Right ventricle myocardium superior (tissue), 1 donor: ENCODE measurements at places on chromosomes 13 and 19. TPM values are rescaled to one million over a fixed set of nuclear protein-coding genes. Genes with fewer than 3 reads are reported as not detected.

- DNase-seq, result no peak
Measured at GRCh38 chr13:38730332-38730731, 43.5 kb downstream of the FREM2 start.

- peak; percentile 62 for DNase-seq
Measured at GRCh38 chr13:111043575-111043982, 71.5 kb upstream of the ARHGEF7 start.

GRCh38 chr13:69363360-69363759 is 744.3 kb upstream of the ATXN8OS start:
- no peak for DNase-seq

- no peak for DNase-seq
Measured at GRCh38 chr13:23651887-23652286, 81.7 kb downstream of the TNFRSF19 start.

DNA sequence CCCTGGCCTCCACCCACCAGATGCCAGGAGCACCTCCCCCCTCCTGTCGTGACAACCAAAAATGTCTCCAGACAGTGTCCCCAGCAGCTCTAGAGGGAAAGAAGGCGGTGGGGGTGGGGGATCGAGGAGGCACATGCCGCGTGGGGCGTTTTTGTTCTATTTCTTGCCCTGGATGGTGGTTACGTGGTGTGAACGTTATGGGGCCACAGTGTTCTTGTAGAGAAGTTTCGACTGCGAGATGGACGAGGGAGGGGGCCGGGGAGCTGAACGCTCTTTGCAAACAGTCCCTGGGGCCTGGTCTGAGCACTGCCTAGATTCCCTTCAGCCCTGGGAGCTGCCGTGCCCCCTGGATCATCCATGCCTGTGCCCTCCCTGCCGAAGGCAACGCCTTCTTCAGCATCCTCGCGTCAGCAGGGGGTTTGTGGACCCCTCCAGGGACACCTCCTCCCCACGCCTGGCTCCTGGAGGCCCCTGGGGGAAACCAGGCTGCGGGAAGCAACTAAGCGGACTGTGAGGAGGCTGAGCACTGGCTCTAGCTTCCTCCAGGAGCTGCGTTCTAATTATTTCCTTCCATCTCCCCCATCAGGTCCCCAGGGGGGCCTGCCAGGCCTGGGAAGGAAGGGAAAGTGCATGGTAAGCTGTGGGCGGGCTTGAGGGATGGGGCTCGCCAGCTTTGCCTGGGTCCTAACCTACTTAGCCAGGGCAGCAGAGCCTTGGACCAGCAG is 131.5 kb downstream of the IER2 start:
- no peak for DNase-seq

DNA sequence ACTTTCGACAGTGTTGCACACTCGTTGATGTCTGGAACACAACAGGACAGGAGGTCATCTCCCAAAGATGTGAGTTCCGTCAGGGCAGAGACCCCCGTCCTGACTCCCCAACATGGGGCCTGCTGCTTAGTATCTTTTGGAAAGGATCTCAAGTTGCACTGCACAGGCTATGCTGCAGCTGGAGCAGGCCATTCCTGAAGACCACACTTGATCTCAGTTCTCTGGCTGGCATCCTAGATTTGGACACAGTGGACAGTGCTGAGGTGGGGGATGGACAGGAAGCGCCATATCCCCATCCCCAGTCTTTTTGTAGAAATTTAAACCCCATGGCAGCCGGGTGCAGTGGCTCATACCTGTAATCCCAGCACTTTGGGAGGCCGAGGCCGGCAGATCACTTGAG is 5.9 kb downstream of the ADGRE2 start:
- DNase-seq, result no peak

- no peak for DNase-seq
Measured at GRCh38 chr13:46536341-46536740, 16.6 kb upstream of the LRCH1 start.

- DNase-seq, result no peak
Measured at GRCh38 chr19:11365557-11366117, 8.8 kb upstream of the SWSAP1 start.

DNA sequence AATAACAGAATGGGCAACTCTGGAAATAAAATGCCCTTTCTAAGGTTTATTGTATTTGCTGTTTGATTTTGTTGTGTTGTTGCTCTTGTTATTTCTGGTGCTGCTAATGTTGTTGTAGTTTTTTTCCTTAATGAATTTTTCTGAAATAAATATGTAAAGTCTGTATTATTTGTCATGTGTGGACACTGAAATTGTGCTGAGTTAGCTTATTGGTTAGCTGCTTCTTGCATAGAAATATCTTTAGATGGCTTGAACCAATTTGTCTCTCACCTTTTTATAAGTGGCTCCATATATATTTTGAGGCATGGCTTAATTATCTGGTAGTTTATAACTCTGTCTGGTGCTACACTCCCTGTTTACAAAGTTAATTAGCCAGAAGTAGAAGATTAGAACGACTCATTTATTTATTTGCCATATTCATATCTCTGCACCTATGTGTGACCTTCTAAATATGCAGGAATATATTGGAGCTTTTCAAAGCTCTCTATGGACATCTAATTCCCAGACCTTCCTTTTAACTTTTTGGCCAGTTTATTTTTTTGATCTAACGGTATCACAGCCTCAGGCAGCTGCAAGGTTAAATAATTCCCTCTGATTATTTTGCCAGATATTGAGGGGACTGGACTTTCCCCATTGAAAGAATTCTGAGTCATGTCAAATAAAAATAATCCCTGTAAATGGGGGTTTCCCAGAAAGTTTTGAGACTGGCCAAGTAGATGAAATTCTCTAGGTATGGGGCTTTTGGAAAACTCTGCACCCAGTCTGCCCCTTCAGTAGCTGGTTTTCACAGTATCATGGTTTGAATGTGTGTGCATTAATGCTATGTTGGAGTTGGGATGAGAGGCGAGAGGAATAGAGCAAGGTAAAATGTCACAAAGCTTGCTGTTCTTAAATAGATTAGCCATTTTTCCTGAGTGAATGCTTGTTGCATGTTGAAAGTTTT is 1331.7 kb upstream of the MIR17HG start:
- no peak for DNase-seq

DNA sequence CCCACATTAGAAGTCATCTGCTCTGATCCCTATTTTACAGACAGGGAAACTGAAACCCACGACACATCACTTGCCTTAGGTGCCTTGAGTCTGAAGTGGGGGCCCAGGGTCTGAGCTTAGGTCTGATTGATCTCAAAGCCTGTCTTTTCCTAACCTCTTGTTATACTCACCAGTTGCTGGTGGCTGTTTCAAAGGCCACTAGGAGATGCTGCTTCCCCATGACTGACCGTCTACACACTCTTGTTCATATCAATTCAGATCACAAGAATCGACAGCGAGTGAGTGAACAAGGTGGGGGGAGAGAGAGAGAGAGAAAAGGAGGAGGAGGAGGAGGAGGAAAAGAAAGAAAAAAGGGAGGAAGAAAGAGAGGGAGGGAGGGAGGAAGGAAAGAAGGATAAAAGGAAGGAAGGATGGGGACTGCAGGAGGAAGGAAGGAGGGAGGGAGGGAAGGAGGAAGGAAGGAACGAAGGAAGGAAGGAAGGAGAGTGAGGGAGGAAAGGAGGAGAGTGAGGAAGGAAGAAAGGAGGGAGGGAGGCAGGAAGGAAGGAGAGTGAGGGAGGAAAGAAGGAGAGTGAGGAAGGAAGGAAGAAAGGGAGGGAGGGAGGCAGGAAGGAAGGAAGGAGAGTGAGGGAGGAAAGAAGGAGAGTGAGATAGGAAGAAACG is 3.3 kb downstream of the OR10H1 start:
- no peak for DNase-seq

DNA sequence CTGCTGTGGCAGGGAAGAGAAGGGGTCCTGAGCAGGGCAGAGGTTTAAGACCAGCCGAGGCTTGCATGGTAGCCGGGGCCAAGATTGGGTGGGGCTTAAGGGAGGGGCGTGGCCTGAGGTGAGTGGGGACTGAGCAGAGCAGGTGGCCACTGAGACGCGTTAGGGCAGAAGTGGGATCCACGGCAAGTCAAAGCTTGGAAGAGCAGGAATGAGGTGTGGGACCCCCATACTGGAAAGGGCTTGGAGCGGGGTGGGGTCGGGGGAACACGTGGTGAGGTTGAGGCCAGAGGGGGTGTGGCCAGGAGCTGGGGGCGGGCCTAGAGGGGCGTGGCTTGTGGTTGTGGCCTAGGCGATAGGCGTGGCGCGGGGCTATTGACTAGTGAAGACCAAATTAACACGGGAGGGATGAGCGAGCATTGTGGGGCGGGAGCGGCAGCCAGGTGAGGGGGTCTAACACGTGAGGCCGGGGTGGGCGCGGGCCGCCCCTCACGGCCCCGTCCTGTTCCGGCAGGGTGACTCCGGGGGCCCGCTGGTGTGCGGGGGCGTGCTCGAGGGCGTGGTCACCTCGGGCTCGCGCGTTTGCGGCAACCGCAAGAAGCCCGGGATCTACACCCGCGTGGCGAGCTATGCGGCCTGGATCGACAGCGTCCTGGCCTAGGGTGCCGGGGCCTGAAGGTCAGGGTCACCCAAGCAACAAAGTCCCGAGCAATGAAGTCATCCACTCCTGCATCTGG is 3.3 kb downstream of the CFD start:
- DNase-seq, result peak; percentile 80

DNA sequence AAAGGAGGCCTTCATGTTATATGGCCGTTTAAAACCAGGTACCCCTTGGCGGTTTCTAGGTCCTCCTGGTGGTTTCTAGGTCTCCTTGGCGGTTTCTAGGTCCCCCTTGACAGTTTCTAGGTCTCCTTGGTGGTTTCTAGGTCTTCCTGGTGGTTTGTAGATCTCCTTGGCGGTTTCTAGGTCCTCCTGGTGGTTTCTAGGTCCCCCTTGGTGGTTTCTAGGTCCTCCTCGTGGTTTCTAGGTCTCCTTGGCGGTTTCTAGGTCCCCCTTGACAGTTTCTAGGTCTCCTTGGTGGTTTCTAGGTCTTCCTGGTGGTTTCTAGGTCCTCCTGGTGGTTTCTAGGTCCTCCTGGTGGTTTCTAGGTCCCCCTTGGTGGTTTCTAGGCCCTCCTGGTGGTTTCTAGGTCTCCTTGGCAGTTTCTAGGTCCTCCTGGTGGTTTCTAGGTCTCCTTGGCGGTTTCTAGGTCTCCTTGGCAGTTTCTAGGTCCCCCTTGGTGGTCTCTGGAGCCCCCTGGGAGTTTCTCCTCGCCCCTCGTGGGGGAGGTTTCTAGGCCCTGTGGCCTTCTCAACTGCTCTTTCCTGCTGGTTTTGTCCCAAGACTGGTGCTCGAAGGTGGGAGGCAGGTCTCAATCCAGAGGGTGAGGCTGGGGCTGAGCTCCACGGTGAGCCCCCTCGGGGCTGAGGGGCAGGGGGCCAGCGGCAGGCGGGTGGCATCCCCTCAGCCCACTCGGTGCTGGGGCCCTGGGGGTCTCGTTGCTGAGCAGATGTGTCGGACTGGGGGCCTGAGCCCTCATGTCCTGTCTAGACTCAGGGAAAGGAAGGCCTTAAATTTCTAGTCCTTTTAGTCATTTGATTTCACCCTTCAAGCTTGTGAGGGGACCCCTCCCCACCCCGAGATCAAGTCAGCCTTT is 8.0 kb downstream of the HCN2 start:
- DNase-seq, result no peak

DNA sequence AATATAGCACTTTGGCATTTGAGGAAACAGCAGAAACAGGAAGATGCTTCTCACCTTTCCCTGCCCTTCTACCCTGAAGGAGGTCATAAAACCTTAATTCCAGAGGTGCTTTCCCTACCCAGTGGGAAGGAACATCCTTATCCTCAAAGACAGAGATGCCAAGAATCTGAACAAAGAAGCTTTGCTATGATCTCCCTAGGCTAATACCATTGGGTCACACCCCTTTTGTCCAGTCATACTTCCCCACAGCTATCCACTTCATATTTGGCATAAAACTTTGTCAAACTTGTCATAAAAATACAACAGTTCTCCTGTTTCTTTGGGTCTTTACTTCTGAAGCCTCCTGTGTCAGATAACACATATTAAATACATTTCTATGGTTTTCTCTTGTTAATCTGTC is 21.7 kb upstream of the RXFP2 start:
- no peak for DNase-seq

- no peak for DNase-seq
Measured at GRCh38 chr13:101292711-101293110, 123.6 kb downstream of the NALCN start.

- peak; percentile 79 for DNase-seq
Measured at GRCh38 chr19:43768273-43769050, 12.3 kb downstream of the KCNN4 start.

DNA sequence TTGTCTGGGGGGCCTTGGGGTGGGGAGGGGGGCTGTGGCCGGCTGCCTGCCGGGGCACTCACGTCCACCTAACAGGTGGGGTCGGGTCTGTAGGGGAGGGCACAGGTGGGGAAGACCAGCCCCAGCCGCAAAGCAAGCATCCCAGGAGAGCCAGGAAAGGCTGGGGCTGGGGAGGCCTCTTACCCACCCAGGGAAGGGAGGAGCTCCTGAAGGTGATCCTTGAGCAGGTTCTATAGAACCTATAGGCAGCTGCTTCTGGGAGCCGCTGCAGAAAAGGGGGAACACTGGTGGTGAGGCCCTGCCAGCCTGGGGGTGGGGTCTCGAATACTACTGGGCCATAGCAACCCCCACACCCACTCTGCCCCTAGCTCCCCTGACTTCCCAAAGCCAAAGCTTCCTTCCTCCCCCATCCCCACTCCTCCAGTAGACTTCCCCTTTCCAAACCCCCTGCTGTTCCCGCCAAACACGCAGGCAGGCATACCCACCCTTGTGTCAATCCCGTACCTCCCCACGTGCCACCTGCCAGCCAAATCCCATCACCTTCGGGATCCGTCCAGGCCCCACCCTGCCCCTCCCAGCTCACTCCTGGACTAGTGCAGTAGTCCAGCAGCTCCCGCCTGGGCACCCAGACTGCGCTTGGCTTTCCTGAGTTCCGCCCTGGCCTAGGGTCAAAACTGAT is 5.6 kb downstream of the KLF16 start:
- no peak for DNase-seq

DNA sequence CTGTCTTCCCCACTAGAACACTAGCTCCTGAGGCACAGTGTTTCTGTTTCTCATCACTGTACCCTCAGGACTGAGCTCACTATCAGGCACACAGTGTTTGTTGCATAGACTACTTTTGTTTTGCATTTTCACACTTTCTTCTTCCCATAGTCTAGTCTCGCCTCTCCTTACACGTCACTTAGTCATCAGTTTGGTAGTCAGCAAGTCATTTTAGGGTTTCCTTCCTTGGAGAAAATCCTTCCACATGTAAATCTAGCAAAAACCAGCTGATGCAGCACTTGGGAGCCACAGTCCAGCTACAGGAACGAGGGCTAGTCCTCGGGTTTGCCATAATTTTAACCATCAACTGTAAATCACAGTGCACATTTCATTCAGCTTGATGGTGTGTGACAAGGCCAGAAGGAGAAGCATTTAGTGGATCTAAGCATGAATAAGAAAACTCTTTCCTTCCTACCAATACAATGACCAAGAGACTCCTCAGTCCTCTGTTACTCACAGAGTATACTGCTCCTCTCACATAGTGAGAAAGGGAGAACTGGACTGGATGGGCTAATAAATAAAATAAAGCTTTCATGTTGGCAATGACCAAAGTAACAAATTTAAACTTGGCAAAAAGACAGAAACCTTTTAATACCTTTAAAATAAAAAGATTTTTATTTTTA is 221.0 kb downstream of the KLF12 start:
- DNase-seq, result no peak

The COX7A1 gene
- total RNA-seq, result 3,311 TPM

The PSG5 gene
- total RNA-seq, result not detected

The OR4F17 gene
- not detected for total RNA-seq

The LIM2 gene
- total RNA-seq, result not detected

The RDH8 gene
- total RNA-seq, result not detected

The ZNF497 gene
- total RNA-seq, result 0.30 TPM
